ENCODE measurements at places on chromosomes 13 and 19.
A peak's percentile ranks its signal among the peaks of the same experiment; 100 is the strongest.

- no peak for DNase-seq
These were observed 10.9 kb downstream of the KCTD12 start for GRCh38 chr13:76875271-76875815.

GRCh38 chr13:31234729-31235128 lies 35.0 kb downstream of the B3GLCT start:
- DNase-seq = no peak

DNA sequence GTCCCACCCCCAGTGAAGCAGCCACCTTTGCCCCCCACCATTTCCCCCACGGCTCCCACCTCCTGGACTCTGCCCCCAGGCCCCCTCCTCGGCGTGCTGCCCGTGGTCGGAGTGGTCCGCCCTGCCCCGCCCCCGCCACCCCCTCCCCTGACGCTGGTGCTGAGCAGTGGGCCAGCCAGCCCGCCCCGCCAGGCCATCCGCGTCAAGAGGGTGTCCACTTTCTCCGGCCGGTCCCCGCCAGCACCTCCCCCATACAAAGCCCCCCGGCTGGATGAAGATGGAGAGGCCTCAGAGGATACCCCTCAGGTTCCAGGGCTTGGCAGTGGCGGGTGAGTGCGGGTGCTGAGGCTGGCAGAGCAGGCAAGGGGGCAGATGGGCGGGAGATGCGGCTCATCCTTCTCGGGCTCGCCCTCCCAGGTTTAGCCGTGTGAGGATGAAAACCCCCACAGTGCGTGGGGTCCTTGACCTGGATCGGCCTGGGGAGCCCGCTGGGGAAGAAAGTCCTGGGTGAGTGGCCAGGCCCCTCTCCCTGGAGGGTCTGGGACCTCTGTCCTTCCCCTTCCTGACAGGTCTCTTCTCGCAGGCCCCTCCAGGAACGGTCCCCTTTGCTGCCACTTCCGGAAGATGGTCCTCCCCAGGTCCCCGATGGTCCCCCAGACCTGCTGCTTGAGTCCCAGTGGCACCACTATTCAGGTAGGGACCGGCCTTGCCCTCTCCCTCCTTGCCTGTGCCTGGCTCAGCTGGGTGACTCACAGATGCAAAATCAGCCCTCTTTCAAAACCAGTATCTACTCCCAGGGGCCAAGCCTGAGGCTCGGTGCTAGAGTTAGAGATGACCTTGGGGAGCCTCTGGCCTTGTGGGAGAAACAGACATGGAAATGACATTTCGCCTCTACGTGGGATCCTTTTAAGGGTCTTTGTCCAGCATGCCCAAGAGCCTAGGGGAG lies 8.8 kb downstream of the IGFLR1 start:
- DNase-seq = no peak

DNA sequence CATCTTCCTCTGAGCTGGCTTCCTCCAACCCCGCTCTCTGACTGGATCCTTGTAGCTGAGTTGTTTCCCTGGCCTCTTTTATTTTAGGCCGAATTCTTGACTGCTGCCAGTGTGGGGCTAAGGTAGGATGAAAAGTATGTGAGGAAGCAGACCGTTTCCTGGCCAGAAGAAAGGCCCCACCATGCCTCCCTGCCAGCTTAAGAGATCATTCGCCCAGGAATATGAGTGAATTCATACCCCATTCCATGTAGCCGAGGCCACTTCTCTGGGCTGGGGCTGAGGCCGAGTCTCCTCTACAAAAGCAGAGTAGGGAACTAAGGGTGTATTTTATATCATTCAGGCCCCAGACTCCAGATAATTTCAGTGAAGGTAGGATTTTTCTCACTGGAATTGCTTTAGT lies 32.3 kb downstream of the NFIX start:
- no peak for DNase-seq

DNA sequence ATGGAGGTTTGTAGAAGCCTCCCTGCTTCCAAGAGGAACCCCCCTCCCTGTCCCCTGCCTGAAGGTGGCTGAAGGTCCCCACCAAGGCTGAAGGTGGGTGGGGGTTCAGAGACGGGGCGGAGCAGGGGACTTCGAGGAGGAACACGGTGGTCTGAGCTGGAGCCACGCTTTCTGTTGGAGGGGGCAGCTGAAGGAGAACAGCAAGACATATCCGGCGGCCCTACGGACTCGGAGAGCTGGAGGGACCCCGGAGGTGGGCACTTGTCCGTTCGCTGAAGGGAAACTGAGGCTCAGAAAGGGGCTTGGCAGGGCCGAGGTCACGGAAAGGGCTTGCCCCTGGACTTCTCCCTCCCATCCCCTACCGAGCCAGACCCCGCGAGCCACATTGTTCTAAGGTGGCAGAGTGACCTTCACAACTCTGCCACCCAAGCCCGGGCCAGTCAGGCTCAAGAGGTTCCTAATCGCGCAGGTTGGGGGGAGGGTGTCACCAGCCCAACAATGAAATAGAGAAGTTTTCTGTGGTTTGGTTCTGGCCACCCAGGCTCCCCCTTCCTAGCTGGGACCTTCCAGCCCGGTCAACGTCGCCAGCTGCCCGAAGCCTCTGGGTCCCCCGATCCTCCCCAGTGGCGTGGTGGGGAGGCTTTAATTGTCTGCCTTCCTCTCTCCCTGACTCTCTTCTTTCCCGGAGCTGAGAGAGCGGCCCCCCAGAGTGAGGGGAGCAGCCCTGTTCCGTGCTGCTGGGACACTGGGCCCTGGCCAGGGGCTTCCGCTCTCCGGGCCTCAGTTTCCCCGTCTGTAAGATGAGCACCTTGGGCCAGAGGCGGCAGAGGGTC lies 15.5 kb upstream of the KCNN1 start:
- no peak for DNase-seq

DNA sequence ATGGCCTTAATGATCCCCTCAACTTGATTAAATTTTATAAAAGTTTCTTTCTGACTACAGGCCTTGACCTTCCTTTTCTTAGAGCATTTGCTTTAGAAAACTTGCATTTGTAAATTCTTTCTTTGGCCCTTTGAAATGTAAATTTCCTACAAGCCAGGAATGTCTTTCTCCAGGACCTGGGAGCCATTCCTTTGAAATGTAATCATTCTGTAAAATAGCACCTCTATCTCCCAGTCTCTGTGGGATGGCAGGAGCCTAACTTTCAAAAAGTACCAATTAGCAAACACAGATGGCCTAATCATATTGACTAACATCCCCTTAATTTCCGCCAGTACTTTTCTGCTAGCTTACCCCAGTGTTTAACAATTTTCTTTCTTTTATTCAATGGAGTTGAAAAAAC lies 1394.2 kb upstream of the ATXN8OS start:
- no peak for DNase-seq

GRCh38 chr19:7255119-7255518 lies 39.1 kb downstream of the INSR start:
- no peak for DNase-seq

- DNase-seq = no peak
These were observed 5.6 kb upstream of the SLAIN1 start for GRCh38 chr13:77691871-77692270.

DNA sequence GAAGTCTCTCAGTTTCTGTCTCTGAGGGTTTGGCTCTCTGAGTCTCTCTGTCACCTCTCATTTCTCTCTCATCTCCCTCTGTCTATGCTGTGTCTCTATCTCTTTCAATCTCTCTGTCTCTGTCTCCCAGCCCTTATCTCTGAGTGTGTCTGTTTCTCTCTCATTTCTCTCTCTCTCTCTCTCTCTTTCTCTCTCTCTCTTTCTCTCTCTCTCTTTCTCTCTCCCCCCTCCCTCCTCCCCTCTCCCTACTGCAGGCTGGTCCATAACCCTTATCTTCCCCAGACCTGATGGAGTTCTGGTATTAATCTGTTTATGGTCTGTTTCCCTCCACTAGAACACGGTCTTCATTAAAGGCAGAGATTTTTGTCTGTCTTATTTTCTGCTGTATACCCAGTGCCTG lies 1.3 kb upstream of the PVR start:
- DNase-seq = no peak

GRCh38 chr13:45889590-45890243 lies 38.2 kb upstream of the SIAH3 start:
- DNase-seq = no peak

DNA sequence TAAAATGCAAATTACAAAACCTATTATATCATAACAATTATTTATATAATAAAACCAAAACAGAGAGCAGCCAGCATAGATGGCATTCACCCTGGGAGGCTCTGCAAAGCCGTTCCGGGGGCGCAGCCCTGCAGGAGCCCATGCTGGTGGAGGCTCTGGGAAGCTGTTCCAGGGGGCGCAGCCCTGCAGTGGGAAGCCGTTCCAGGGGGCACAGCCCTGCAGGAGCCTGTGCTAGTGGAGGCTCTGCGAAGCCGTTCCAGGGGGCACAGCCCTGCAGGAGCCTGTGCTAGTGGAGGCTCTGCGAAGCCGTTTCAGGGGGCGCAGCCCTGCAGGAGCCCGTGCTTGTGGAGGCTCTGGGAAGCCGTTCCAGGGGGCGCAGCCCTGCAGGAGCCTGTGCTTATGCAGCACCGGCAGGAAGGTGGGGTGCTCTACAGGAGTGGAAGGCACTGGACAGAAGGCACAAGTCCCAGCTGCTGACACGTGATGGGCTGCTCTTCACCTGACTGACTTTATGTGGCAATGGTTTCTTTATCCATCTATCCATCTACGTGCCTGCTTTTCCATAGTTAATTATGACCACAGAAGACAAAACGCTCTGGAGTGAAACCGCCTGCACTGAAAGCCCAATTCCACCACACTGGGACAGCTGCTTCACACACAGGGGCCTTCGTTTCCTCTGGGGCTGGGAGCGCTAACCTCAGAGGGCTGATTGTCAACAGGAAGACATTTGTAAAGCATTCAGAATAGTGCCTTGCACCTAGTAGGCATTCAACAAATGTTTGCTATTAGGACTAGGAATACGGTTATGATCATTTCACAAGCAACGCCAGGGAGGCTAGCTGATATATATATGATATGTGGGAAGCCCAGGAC lies 23.7 kb downstream of the PCID2 start:
- DNase-seq = no peak

DNA sequence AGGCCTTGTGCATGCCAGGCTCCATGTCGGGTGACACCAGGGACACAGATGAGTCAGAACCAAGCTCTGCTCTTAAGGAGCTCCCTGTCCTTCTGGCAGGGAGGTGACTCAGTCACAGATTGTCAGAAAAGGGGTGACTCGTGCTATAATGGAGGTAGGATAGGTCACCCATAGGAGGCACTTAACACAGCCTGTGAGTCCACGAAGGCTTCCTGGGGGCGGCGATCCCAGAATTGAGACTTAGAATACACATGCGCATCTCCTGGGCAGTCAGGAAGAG lies 19.6 kb downstream of the FUZ start:
- no peak for DNase-seq

DNA sequence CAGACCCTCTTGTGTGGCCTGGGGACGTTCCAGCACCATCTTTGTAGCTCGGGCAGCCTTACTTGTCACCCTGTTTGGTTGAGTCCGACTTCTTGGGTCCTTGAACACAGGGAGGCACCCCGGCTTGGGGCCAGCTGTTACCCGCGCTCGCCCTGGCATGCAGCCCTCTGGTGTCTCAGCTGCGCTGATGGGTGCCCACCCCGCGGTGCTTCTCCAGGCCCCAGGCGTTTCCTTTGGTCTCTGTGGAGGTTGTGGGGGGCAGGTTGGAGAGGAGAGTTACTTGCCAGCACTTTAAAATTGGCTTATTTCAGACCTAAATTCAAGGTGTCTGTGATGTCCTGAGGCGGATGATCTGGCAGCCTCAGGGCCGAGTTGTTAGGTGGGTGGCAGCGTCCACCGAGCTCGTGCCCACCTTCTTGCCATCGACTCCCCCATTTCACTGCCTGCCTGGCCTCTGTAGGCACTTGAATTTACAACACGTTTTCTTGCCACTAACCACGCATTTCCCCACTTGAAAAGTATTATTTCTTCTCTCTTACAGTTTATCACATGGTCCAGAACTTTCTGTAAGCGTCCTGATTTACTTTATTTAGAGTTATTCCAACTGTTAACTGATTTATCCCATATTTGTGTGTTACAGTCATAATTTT lies 16.9 kb downstream of the UBAC2 start:
- DNase-seq = peak; percentile 62

DNA sequence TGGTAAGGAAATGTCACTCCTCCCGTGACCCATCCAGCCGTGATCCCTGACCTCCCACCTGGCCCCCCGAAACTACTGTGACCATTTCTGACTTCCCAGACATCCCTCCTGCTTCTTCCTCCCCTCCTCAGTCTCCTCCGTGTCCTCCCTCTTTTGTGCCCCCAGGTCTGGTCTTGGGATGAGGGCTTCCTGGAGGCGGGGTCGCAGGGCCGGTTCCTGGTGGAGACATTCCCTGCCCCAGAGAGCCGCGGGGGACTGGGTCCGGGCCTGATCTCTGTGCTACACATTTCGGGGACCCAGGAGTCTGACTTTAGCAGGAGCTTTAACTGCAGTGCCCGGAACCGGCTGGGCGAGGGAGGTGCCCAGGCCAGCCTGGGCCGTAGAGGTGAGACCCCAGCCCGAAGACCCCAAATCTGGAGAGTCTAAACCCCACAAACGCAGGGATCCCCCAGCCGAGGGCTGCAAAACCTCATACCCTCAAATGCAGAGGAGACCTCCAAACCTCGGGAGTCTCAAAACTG lies 5.0 kb downstream of the KIRREL2 start:
- no peak for DNase-seq

- DNase-seq = no peak
These were observed 28.8 kb downstream of the SPRY2 start for GRCh38 chr13:80312012-80312704.
